PC-9 (cell line): ENCODE measurements at places on chromosomes 3 and 15. TPM values are rescaled to one million over a fixed set of nuclear protein-coding genes. Genes with fewer than 3 reads are reported as not detected.

DNA sequence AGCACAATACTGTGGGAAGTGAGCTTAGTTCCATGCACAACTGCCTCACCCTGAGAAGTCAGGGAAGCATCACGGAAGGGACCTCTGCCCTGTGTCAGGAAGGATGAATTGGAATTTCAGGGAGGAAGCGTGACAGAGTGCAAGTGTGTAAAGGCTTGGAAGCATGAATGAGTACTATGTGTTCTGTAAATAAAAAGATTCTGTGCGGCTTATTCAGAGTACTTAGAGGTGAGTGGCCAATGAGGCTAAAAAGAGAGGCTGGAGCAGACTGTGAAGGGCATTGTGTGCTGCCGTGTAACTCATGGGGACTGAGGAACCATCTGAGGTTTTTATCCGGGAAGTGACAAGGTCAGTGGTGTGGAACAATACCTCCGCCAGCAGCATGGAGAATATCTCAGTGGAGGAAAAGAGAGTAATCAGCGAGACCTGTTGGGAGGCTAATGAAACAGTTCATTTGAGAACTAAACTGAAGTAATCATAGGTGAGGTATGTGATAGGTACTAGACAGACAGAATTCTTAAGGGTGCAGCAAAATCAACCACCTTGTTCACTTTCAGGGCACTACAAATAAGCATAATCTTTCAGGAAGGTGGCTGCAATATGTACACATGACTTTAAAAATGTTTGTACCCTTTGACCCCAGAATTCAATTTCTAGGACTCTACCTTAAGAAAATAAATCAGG is 64.9 kb upstream of the SPRED1 start:
- DNase-seq = no peak

DNA sequence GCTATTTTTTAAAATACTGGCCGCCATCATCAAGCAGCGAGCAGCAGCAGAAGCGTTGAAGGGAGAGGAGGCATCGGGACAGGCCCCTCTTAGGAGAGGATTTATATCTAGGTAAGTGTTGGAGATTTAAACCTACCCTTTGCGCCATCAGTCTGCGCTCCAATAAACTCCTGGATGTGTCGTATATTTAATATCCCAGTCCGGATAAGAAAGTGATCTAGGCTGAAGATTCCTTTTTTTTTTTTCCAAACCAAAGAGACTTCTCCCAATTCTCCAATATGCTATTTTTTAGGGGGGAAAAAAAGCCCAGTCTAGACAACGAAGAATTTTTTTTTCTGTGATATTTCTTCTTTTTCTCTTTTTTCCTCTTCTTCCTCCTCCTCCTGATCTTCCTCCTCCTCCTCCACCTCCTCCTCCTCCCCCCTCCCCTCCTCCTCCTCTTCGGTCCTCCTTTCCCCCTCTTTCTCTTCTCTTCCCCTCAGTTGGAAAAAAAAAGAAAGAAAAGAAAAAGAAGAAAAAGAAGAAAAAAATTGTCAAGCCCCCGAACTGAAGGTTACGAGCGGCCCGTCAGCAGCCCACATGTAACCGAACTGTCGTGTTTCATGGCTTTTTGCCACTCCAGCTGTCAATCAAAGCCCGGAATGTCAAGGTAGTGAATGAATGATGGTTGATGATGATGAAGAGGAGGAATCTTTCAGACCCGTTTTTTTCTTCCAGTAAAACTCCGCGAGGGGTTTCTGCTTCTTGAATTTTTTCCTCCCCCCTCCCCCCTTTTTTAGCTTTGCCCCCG is 835 bp downstream of the MEIS2 start:
- DNase-seq = peak; percentile 10

- no peak for DNase-seq
Measured at GRCh38 chr15:80517290-80517689, 113.1 kb downstream of the ARNT2 start.

DNA sequence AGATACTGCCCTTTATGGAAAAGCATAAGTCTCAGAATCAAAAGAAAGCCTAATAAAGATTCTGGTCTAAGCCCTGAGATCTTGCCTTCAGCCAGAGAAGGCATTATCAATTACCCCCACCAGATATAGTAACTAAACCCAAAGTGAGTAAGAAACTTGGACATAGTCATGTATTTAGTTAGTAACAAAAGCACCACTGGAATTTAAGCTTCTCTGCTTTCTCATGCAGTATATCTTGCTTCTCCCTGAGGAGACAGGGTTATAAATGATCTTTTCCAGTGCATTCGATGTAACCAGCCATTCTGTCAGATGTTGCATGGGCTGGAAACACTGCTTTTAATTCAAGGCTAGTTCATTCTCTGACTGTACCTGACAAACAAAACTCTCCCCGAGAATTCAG is 946.7 kb downstream of the NAALADL2 start:
- no peak for DNase-seq

DNA sequence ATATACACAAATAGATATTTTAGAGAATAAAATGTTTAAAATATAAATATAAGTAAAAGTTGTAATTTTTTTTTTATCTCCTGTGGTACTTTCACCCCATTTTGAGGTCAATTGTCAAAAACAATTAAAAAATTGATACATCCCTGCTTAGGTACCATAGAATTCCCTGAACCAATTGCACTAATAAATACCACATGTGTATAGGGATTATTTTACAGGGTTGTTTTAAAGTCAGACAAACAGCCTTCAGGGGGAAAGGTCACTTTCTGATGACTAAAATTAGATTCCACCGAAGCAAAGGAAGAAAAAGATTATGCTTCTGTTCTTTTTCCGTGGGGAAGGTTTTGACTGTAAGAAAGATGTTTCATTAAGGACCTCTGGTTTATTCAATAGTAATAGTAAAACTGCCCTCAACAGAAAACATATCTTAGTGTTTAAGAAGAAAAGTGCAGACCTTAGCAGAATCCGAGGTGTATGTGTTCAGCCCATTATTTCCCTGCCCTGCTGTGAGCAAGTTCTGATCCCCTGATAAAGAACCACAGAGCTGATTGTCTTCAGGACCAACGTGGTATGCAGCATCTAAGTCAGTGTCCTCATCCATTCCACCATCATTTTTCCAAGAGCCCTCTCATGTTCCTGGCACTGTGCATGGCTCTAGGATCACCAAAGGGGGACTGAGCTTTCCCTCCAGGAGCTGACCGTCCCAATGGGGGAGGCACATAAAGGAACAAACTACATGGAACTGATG is 132.9 kb upstream of the IL12A start:
- DNase-seq = no peak

DNA sequence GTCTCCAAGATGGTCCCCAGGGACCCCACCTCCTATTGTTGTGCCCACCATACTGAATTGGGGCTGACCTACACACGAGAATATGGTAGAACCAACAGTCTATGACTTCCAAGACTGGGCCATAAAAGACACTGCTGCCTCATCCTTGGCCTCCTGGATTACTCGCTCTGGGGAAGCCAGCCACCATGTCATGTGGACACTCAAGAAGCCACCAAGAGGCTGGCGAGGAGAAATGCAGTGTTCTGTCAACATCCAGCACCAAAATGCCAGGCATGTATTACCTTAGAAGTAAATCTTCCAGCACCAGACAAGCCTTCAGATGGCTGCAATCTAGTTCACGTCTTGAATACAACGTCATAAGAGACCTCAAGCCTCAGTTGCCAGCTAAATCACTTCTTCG is 17.1 kb upstream of the TPM1 start:
- DNase-seq = no peak

DNA sequence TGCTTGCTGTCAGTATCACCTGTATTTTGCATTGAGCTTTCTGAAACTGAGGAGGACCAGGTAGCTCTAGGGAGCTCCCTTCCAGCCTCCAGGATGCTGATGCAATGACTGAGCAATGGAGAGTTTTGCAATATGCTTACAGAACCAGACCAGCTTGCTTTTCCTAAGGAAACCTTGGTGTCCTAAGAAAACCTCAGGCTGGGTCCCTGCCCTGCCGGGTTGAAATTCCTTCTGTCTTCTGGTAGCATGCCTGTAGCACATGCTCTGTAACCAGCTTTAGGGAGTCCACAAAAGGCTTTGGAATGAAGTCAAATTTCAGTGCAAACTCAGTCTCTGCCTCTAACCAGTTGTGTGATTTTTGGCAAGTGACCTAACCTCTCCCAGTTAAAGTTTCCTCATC is 65.8 kb upstream of the GSK3B start:
- DNase-seq = peak; percentile 90

DNA sequence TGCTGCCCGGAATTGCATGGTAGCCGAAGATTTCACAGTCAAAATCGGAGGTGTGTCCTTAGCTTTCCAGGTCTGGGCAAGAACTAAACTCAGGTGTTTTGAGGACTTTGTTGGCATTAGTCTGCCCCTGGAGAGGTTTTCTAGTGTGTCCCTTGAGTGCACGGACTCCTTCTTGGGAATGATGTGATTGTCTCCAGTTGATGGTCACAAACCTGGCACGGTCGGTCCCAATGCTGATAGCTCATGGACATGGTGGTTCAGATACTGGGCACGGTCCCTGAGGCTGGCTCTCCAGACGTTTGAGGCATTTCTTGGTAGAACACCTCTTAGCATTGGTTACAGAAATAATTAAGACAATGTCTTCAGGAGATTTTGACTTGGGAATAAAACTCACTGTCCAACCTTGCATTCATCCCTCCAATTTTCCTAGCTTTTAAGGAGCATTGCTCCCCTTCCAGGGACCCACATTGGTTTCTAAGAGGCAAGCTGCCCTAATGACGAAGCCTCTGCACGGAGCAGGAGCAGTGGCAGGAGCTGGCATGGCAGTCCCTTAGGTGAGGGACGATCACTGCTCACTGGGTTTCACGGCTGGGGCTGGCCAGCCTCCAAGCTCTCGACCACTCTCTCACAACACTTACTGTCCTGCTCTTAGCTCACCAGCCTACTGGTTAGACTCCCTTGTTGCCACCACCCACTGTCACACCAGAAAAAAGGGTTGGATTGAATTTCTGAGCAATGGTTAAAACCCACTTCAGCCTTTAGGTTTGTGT is 68.1 kb downstream of the PGPEP1L start:
- DNase-seq = no peak

GRCh38 chr15:27271258-27271657 is 300.3 kb downstream of the GABRG3 start:
- DNase-seq = no peak

DNA sequence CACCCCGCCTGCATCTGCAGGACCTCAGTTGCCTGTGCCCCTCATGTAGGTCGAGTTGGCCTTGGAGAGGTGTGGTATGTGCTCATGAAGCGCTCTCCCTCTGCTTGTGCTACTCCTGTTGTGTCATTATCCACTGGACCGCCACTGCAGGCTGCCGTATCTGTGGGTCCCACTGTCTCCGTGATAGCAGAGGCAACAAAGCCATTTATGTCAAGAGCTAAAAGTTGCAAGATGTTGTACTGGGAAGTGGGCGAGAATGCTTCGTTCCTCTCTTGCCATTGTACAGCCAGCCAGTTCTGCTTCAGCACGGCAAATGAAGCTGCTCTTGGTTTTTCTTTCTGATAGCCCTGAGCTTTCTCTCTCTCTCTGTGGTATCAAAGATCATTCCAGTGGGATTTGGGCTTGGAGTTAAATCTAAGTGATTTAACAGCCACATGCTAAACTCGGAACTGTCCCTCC is 89.0 kb downstream of the TMEM212 start:
- DNase-seq = no peak

GRCh38 chr15:78933823-78934654 is 10.8 kb downstream of the CTSH start:
- DNase-seq = no peak

- DNase-seq = no peak
Measured at GRCh38 chr3:147987549-147987948, 578.4 kb downstream of the ZIC1 start.

DNA sequence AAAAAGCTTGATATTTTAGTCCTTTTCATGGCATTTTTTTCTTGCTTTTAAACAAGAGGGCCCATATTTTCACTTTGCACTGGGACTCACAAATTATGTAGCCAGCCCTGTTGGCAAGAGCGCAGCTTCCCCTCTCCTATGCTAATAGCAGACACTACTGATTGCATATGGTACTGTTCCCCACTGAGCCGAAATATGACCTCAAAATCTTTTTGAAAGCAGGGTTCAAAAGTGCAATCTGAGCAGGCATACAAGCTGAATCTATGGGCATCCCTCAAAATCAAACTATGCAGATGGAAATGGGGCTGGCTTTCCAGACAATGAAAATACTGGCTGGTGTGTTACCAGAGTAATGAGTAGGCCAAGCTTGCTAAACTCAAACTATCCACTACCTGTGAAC is 225.2 kb upstream of the SETMAR start:
- no peak for DNase-seq

GRCh38 chr15:83652626-83653204 is 1.2 kb upstream of the ADAMTSL3 start:
- DNase-seq = no peak

GRCh38 chr3:22960105-22960984 is 242.8 kb upstream of the UBE2E2 start:
- DNase-seq = peak; percentile 37

DNA sequence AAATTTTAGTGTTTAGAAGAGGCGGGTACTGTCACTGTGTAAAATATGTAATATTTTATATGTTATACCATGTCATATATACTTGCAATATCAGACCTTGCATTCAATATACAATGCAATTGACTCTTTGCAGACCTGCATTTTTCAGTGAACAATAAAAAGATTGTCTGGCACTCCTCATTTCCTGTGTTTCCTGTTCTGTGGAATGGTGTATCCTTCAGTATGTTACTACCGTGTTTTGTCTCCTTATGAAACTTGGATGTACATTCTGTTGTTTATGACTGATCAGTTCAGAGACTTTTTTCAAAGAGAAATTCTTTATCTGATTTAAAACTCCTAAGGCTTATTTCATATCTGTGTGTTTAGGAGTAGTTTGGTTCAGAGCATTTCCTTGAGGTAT is 31.5 kb downstream of the APH1B start:
- no peak for DNase-seq

DNA sequence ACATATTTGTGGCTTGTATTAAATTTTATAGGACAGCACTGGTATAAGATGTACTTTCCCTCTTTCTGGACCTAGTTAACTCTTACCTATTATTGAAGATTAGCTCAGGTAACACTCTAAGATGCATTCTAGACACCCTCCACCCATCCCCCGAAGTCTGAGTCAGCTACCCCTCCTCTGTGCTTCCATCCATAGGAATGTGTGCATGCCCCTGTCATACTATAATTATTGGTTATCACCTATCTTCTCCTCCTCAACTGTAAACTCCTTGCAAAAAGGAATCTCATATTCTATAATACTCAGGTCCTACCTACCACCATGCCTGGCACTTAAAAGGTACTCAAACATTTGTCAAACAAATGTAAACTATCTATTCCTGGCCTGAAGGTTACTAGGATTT is 3.0 kb downstream of the PEAK1 start:
- DNase-seq = no peak

- no peak for DNase-seq
Measured at GRCh38 chr15:65877749-65878148, 8.5 kb downstream of the RAB11A start.

- no peak for DNase-seq
Measured at GRCh38 chr3:129605203-129605921, 1.1 kb downstream of the PLXND1 start.

The CCR3 gene
- 1.7 and 3.1 TPM in 2 replicates for total RNA-seq

The ATP1B3 gene
- 54.3 and 69.7 TPM in 2 replicates for total RNA-seq

The LRRC31 gene
- total RNA-seq = not detected in 2 replicates

The NR2E3 gene
- total RNA-seq = 1.5 and 2.1 TPM in 2 replicates

The IL5RA gene
- not detected in 2 replicates for total RNA-seq

The TRA2B gene
- 117 and 158 TPM in 2 replicates for total RNA-seq

The RASGRF1 gene
- 2.3 and 6.0 TPM in 2 replicates for total RNA-seq

The RAB7A gene
- total RNA-seq = 197 and 319 TPM in 2 replicates

The CRYBG3 gene
- total RNA-seq = 15.5 and 17.2 TPM in 2 replicates

The TRH gene
- not detected in 2 replicates for total RNA-seq

The SHISA5 gene
- 133 and 141 TPM in 2 replicates for total RNA-seq
